ENCODE measurements at places on chromosomes 6 and 20.

DNA sequence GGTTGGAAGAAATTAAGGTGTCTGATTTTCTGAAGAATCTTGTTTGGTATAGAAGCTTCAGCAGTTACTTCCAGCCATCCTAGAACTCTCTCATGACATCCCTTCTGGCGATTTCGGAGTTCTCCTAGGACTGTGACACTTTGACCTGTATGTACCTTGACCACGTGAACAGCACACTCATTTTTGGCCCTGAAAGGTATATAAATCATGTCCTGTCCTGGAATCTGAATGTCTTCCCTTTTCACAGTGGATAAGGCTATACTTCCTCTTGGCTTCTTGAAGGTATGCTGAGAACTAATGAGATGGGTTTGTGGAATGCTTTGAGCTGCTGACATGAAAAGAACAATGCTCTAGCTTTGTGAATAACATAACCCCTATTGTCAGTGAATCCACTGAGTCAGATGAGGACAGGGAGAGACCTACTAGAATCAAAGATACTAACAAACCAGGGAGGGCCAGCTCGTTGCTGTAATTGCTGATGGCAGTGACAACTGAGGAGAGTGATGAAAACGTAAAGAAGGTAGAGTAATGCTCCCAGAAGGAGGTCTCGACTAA, 6.0 kb upstream of the ZDHHC14 start:
- no peak for DNase-seq

- no peak for DNase-seq
These were observed 12.9 kb downstream of the DCDC2 start for GRCh38 chr6:24344976-24345375.

DNA sequence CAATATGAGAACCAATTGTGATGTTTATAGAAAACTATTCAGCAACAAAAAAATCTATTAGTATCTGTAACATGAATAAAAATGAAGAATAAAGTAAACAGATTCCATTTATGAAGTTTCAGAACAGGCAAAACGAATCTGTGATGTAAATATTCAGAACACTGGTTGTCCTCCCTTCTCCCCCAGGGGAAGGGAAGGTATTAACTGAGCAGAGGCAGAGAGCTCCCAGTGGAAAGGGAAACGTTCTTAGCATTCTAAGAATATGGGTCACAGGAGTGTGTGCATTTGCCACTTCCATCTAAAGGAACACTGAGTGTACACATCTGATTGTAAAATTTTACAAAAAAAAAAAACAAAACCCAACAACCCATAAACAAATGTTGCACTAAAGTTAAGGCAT, 23.1 kb downstream of the SPAG4 start:
- no peak for DNase-seq

DNA sequence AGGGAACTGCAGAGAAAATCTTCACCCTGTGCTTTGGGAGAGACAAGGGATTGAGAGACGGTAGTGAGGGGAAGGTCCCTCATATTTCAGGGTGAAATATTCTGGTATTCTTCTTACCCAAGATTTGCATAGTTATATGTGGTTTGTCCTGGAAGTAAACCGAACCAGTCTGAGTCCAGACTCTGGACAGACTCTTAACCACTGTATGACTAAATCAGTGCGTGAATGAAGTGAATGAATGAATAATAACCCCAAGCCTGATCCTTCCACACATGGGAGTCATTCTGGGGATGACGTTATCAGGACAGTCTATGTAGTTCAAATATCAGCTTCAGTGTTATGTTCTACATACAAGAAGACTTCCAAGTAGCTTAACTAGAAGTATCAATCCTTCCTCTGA, 690.7 kb downstream of the KIF16B start:
- no peak for DNase-seq

GRCh38 chr6:114158838-114159694, 183.8 kb downstream of the HS3ST5 start:
- no peak for DNase-seq

GRCh38 chr6:146891615-146892265, 293.0 kb downstream of the ADGB start:
- DNase-seq = no peak

DNA sequence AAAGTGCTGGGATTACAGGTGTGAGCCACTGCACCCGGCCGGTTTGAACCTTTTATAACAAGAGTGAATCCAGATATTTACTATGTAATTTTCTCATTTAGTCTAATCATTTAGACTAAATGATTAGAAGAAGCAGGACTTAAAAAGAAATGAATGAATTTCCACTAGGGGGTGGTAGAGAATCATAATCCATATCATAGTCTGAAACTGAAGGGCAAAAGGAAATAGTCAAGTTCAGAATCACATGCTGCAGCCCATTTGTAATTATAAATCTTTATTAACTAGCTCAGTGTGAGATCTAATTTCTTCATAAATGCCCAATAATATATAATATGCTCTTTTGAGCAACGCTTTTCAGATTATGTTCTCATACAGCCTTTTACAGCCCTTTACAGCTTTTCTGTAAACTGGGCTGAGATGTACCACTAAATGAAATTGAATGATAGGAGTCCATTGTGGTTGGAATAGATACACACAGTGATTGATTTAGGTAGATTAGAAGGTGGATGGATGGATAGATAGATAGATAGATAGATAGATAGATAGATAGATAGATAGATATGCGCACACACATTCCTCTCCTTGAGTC, 31.8 kb downstream of the PSMB9 start:
- DNase-seq = no peak

- DNase-seq = no peak
These were observed 107.9 kb upstream of the SPACA1 start for GRCh38 chr6:87939776-87940175.

- no peak for DNase-seq
These were observed 232.0 kb upstream of the PMEPA1 start for GRCh38 chr20:57941604-57942381.

GRCh38 chr6:47250302-47250701, 59.4 kb downstream of the TNFRSF21 start:
- no peak for DNase-seq

GRCh38 chr6:42028234-42029061, 21.9 kb upstream of the TAF8 start:
- DNase-seq = peak; percentile 20

DNA sequence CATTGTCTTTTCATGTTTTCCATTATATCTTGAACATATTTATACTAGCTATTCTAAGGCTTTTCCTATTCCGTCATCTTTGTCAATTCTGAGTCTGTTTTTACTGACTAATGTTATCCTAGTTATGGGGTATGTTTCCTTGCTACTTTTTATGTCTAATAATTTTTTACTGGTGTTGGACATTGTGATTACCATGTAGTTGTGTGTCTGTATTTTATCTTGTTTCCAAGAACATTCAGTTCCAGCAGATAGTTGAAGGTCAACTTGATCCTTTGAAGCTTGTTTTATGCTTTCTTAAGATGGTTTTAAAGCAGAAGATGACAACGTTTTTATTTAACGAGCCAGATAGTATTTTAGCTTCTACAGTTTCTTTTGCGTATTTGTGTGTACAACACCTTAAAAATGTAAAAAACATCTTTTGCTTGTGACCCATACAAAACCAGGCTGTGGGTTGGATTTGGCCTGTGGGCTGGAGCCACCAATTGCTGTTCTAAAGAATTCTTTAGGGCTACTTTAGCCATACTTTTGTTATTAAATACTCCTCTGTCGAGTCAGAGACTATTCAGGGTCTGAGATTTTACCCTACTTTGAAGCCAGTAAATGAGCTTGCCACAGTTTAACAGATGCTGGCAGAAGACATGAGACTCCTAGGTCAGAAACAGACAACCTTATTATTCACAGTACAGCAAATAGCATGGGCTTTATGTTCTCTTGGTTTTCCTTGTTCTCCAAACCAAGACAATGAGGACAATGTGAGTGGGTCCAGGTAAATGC, 38.7 kb upstream of the REV3L start:
- DNase-seq = no peak

DNA sequence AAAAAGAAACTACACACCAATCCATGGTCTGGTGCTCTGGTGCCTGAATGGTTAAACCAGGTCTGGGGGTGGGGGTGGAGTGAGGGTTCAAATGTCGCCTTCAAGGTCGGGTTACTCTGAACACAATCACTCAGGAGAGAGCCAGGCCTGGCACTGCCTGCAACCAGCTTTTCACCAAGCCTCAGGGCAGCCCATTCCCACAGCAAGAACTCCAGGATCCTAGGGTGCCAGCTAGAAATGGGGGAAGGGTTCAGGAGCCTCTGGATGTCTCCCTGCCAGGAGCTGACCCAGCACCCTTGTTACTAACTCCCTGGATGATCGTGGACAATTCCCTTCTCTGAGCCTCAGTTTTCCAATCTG, 6.7 kb downstream of the SDC4 start:
- DNase-seq = no peak
